Thoracic aorta (tissue), 2 donors: ENCODE measurements at places on chromosomes 7 and 10. TPM values are rescaled to one million over a fixed set of nuclear protein-coding genes. Genes with fewer than 3 reads are reported as not detected.

DNA sequence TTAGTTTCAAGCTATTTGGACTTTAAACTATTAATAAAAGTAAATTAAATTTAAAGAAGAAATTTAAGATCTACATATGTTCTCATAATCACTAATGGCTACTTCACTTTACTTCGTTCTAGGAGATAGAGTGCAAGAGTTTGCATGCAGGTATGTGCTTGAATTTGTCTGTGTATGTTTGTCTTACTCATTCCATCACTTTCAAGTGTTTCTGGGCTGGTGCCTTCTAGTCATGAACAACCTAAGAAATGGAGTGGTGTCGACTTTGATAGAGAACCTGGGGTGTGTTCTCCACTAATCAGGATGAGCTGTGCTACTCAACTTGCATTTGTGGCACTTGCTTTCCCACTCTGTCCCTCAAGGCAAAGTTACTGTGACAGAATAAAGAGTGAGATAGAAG, 169.9 kb downstream of the KCND2 start:
- no peak for DNase-seq

- DNase-seq = no peak
These were observed 140.9 kb downstream of the PTPRN2 start for GRCh38 chr7:158446706-158447105.

DNA sequence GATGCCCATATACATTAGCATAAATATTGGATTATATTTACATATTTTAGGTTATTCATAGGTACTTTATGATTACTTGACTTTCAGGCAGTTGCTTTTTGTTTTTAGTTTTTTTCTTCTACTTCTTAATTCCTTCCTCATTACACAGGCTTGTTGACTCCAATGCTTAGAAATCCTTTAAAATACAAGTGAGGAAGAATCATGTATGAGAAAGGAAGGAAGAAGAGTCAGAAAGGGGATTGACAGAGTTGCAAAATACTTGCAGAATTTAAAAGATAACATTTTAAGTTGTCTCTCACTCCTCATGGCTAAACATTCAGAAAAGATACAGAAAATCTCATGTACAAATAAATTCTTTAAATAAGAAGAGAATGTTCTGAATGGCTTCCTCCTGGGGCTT, 61.9 kb downstream of the ATXN7L1 start:
- DNase-seq = no peak

MACC1 gene
- total RNA-seq = 0.56 TPM

GRCh38 chr10:115164220-115164619, 71.1 kb downstream of the ATRNL1 start:
- DNase-seq = no peak

DNA sequence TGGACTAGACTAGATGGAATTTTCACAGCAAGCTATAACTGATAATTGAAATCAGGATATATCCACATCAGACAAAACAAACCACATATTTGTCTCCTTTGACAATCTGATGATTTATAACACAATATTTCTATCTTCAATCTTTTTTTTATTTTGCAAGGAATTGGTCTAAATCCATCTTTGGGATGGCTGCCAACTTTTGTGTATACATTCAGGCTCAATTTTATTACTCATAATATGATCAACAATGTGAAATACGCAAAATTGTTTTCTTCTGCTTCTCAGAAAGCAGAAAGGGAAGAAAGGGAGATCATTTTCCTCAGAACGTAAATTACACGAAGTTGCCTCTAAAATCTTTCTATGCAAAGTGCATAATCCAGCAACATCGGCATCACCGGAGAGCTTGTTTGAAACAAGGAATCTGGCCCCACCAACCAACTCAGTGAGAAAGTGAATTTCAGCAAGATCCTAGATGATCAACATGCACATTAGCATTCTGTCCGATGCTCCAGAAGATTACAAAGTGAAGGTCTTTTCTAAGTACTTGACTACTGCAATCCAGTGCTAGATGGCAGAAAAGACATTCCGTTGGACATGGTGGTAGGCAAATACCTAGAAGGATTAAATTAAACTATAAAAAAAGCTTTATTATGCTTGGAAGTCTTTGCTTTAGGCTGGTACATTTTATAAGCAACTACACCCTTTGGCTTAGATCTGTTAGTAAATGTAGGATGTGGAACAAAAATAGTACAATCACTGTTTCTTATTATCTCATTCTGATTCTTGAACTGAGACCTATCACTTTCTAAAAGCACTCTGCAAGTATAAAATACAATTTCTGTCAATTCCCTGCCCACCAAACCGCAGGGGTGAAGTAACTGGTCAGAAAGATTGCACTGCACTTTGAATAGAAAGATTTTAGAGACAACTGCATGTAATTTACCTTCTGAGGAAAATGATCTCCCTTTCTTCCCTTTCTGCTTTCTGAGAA, 126.4 kb upstream of the RSU1 start:
- DNase-seq = no peak

HPSE2 gene
- 1.8 TPM for total RNA-seq

GBX1 gene
- total RNA-seq = not detected

- DNase-seq = no peak
These were observed 5.7 kb downstream of the MTURN start for GRCh38 chr7:30140456-30140855.

DNA sequence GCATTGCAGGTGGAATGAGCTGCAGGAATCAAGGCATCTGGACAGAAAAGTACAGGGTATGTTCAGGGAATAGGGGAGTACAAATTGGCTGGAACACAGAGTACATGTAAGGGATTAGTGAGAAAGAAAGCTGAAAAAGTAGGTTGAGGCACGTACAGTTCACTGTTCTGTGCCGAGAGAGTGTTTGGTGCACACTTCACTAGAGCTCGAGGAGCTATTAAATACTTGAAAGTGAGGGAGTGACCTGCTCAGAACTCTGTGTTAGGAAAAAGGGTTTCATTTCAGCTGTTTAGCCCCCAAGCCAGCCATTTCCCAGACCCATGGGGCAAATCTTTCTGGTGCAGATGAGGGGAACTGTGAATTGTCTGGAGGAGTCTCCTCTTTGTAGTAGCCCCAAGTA, 115.2 kb downstream of the TBXAS1 start:
- DNase-seq = no peak

ACTR3C gene
- 0.14 TPM for total RNA-seq

- DNase-seq = no peak
These were observed 135.7 kb upstream of the CAV2 start for GRCh38 chr7:116363637-116364432.

EN2 gene
- total RNA-seq = not detected

SLC26A5 gene
- total RNA-seq = not detected

LRRN3 gene
- 3.0 TPM for total RNA-seq

- DNase-seq = no peak
These were observed 25.3 kb downstream of the DENND11 start for GRCh38 chr7:141676618-141677017.

- DNase-seq = no peak
These were observed 182.2 kb upstream of the PRR15 start for GRCh38 chr7:29381206-29382094.

GRCh38 chr7:113799896-113800295, 118.9 kb downstream of the PPP1R3A start:
- DNase-seq = no peak

- DNase-seq = no peak
These were observed 137.3 kb downstream of the SEMA3C start for GRCh38 chr7:80781561-80781979.

GRCh38 chr7:69640925-69641594, 42.8 kb downstream of the AUTS2 start:
- no peak for DNase-seq

IFIT2 gene
- 17.1 TPM for total RNA-seq

GRCh38 chr7:43492896-43493295, 90.0 kb upstream of the STK17A start:
- DNase-seq = no peak

ADD3 gene
- total RNA-seq = 91.1 TPM

DNA sequence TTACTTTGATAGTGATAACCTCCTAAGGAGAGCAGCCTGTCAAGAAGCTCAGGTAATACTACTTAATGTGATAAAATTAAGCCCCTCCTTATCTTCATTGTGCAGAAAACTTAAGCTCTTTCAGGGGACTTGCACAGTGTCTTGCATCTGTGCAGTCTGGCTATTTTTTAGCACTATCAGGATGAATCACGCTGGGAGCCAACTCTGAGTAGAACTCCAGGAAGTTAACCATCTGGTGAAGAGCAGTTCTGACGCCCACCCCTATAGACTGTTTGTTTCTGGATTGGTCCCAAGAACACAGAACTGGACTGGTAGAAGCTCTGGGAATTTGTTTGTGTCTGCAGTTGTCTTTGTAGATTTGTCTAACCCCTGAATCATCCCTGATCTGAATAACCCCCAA, 41.9 kb downstream of the AGK start:
- no peak for DNase-seq

GRCh38 chr7:149715476-149715875, 57.9 kb downstream of the ZNF467 start:
- no peak for DNase-seq

DNA sequence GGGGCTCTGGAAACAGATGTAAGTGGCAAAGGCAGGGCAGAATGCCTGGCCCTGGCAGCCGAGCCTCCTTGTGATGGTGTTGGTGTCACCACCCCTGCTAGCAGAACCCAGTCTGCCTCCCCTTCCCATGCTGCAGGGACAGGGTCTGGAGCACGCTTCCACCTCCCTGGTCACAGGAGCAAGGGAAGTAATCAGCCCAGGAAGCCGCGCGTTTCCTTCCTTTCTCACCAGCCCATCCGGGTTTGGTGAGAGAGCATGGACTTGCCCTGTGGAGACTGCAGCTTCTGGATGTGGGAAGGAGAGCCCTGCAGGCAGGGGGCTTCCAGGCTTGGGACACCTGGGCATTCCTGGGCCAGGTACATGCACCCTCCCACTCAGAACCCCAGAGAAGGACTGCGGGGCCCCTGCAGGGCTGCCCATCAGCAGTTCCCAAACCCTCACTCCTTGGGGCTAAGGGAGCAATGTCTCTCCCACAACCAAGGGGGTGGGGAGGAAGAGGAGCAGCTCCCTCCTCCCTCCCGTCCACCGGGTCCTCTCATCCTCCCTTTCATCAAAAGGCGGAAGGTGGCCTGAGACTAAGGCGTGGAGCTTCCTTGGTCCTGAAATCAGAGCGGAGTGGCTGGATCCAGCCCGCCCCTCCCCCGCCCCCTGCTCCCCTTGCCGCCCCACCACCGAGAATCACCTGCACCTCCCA, 1.8 kb downstream of the MMRN2 start:
- peak; percentile 1 for DNase-seq

MAT1A gene
- not detected for total RNA-seq

GRCh38 chr7:92557808-92558362, 29.3 kb downstream of the RBM48 start:
- no peak for DNase-seq

CYP26C1 gene
- total RNA-seq = not detected

TBX20 gene
- 0.35 TPM for total RNA-seq

CRTAC1 gene
- 4.3 TPM for total RNA-seq

SLC26A4 gene
- 0.81 TPM for total RNA-seq

JAKMIP3 gene
- 1.4 TPM for total RNA-seq

DNA sequence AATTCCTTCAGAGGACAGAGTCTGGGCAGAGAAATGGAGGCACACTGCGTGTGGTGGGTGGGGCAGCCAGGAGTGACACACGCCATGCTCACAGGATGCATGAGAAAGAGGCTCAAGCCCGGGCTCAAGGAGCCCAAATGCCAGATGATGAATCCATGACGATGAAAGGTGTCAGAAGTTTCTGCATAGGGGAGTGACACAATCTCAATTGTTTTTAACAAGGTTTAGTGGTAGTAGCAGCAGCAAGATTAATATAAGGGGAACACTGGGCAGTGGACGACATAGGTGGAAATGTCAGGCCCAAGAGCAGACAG, 126.1 kb downstream of the TNS3 start:
- DNase-seq = no peak

GRCh38 chr7:149161241-149161848, 14.1 kb downstream of the ZNF398 start:
- no peak for DNase-seq

DNA sequence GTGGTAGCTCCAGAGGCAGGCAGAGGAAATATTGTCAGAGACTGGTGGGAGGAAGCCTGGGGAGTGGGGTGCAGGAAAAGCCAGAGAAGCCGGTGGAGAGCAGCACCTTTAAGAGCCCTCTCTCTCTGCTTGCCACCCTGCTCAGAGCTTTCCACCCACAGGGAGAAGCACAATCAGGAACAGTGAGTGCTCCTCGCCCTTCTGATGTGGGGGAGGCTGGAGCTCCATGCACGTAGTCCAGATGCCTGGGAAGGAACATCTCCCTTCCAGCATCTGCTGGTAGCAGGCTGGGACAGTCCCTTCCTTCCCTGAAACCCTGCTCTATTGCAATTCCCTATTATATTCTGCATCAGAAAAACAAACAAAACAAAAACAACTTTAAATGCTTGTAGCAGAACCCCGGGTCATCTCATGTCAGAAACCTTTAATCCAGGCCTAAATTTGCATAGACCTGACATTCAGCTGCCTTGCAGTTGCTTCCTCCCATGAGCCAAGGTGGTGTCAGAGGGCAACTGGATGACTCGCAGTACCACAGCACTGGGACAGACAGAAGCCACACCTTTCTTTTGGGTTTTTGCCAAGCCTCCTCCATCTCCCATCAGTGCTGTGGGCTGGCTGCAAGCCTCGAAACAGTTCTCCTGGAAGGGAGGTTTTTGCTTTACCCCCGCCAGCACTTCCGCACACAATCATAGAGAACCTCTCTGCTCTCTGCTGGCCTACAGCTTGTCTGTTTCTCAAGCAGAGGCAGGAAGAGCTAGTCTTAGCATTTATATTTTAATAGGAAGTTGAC, 13.1 kb downstream of the AVPI1 start:
- no peak for DNase-seq

GRCh38 chr10:22097696-22098095, 94.2 kb upstream of the DNAJC1 start:
- DNase-seq = no peak

DNA sequence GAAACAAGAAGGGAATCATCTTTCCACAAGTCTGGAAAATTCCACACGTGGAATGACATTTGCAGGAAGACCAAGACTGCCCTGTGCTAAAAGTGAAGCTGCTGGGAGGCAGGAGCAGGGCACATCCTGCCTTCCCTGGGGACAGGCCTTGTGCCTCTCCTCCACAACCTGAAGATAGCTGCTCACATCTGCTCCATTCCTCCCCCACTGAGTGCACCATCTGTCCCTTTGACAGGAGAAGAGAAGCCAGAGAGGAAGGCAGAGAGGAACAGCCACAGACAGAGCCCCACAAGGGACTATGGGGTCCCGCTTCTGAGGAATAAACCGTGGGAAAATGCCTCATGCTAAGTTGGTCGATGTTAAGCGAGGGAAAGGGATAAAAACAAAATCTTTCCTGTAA, 15.9 kb upstream of the FAM171A1 start:
- no peak for DNase-seq

- no peak for DNase-seq
These were observed 117.4 kb downstream of the VIPR2 start for GRCh38 chr7:159027056-159027788.

- DNase-seq = no peak
These were observed 197.4 kb downstream of the AHR start for GRCh38 chr7:17495655-17496394.

DNA sequence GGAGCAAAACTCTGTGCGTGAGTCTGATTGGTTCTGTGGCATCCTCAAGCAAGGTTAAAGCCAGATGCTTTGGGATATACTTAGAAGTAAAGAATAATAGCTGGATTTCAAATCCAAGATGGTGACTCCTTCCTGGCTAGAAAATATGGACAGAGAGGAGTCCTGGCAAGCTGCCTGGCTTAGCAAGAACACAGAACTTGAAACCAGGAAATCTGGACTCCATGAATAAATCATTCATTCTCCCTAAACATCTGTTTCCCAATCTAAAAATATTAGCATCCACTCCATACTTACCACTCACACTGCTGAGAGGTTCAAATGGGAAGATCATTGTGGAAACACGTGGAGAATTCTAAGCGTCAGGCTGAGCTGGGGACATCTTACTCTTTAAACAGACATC, 1074.1 kb upstream of the AUTS2 start:
- DNase-seq = no peak
